GM03348 (cell line): ENCODE measurements at places on chromosomes 1 and 21.

GRCh38 chr1:89949991-89950624, 44.8 kb upstream of the ZNF326 start:
- DNase-seq, result no peak

- DNase-seq, result no peak
Measured at GRCh38 chr1:63602629-63603028, 9.4 kb downstream of the PGM1 start.

- no peak for DNase-seq
Measured at GRCh38 chr1:163395790-163396189, 74.0 kb downstream of the NUF2 start.

DNA sequence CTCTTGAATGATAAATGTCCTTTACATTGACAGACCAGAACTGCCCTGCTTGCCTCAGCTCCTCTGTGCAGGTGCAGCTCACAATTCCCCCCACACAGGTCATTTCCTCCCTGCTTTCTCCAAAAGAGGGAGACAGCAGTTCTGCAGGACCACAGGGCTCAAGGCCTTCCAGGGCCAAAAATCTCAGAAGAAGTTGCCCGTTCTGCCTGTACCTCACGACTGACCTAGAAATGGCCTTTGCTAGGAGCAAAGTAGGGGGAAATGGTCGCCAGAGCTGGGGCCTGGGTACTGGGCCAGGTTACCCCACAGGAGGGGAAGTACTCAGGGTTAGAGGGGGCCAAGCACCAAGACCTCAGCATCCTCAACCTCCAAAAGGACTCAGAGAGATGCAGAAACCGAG, 11.1 kb downstream of the RNU1-2 start:
- DNase-seq, result no peak

GRCh38 chr1:24779689-24780464, 34.6 kb downstream of the CLIC4 start:
- no peak for DNase-seq

GRCh38 chr1:209761011-209761635, 5.3 kb downstream of the TRAF3IP3 start:
- DNase-seq, result peak; percentile 24

- no peak for DNase-seq
Measured at GRCh38 chr1:40451238-40451585, 936 bp downstream of the ZFP69B start.

- DNase-seq, result no peak
Measured at GRCh38 chr1:40243351-40243750, 4.4 kb upstream of the TMCO2 start.

GRCh38 chr1:41038110-41038509, 16.6 kb upstream of the SLFNL1 start:
- DNase-seq, result no peak

DNA sequence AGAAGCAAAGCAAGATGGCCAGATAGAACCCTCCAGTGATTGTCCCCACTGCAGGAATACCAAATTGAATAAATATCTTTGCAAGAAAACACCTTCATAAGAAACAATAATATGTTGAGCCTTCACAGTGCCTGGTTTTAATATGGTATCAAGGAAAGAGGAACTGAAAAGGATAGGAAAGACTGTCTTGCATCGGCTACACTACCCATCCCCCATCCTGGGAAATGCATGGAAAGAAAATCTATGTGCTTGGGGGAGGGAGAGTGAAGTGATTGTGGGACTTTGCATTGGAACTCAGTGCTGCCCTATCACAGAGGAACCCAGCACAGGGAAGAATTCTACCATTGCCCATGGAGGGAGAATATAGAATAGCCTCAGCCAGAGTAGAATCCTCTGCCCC, 28.6 kb upstream of the AK5 start:
- no peak for DNase-seq

GRCh38 chr1:203124011-203124410, 3.5 kb upstream of the ADORA1 start:
- no peak for DNase-seq

GRCh38 chr21:44390886-44391285, 37.5 kb downstream of the TRPM2 start:
- DNase-seq, result no peak

GRCh38 chr1:197787623-197788536, 12.6 kb upstream of the DENND1B start:
- DNase-seq, result no peak

DNA sequence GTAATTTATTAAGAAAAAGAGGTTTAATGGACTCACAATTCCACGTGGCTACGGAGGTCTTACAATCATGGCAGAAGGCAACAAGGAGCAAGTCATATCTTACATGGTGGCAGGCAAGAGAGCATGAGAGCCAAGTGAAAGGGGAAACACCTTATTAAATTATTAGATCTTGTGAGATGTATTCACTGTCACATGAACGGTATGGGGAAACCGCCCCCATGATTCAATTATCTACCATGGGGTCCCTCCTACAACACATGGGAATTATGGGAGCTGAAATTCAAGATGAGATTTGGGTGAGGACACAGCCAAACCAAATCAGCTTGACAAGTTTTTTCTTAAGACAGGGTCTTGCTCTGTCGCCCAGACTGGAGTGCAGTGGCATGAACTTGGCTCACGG, 14.3 kb downstream of the DAP3 start:
- no peak for DNase-seq

GRCh38 chr1:211468595-211468994, 23.4 kb downstream of the RD3 start:
- no peak for DNase-seq

- no peak for DNase-seq
Measured at GRCh38 chr1:8426996-8427395, 109.1 kb downstream of the SLC45A1 start.

- peak; percentile 38 for DNase-seq
Measured at GRCh38 chr1:195236991-195237889, 1371.0 kb downstream of the KCNT2 start.

- DNase-seq, result no peak
Measured at GRCh38 chr1:61956784-61957183, 214.5 kb downstream of the PATJ start.

DNA sequence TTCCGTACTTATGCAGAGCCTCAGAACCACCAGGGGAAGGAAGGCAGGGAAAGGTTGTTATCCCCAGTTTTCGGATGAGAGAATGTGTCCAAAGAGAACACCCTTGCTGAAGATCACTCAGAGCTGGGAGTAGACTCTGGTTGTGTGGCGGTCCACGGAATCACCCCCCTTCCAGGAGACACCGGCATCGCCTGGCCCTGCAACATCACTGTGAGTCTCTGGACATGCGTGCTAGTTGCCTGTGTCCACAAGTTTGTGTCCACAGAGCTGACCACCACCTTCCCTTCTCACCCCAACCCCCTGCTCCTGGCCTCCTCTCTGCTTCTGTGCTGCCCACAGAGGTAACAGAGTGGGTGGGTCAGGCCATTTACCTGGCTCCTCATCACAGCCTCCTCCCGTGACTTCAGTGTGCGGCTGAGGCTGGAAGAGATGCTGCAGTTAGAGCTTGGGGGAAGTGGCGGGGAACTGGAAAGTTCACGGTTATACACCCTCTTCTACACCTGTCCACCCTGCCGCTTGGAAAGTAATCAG, 7.3 kb downstream of the MYBPH start:
- no peak for DNase-seq

GRCh38 chr1:236509647-236510401, 14.0 kb upstream of the LGALS8 start:
- no peak for DNase-seq

- DNase-seq, result no peak
Measured at GRCh38 chr1:26044971-26045721, 772 bp downstream of the SLC30A2 start.

- DNase-seq, result no peak
Measured at GRCh38 chr1:185058876-185059275, 13.5 kb downstream of the RNF2 start.

DNA sequence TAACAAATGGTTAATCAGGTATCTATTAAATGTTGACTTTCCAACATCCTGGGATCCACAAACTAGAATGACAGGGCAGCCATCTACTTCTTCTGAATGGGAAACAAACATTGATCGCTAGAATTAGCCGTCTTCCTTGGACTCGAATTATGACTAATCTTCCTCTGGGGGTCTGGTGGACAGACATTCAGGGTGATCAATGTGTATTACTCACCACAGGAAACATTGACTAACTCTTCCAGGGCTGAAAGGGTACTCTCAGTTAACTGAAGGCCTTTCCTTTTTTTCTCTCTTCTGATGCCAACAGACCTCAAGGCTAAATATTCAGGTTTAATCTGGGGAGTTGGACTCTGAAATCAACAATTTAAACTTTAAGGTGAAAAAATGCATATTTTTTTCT, 9.5 kb downstream of the NOL9 start:
- DNase-seq, result peak; percentile 40

DNA sequence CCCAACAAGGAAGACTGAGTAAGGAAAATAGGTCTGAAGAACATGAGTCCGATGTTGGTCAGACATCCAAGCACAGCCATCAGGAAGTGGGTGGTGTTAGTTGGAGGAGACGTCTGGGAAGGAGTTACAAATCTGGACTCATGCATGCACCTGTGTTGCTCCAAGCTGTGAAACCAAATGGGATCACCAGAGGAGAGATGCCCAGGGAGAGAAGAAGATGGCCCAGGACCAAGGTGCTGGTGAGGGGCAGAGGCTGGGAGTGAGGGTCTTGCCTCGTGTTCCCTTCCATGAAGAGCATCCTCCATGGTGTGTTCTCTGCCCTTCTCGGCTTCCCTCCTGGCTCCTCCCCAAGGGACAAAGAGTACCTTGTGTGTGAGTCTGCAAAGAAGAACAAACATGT, 405.6 kb downstream of the NPHP4 start:
- DNase-seq, result no peak

- no peak for DNase-seq
Measured at GRCh38 chr1:193730017-193730416, 543.6 kb upstream of the B3GALT2 start.

DNA sequence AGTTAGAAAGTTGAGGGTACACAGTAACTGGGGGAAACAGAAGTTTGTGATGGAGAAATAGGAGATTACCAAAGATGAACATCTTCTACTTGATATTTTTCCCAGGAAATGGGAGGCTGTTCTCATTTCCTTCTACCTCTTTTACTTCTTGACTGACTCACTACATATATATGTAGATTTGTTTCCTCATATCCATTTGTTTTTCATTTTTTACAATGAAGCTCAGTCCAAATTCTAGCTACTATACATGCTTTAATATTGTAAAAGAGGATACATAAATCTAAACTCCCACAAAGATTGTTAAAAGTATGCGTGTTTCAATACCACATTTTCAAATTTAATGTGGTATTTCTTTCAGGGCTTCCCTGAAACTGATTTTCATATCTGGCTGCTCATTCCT, 366.6 kb upstream of the NCAM2 start:
- no peak for DNase-seq

- DNase-seq, result no peak
Measured at GRCh38 chr1:59290193-59290949, 6.5 kb upstream of the FGGY start.

DNA sequence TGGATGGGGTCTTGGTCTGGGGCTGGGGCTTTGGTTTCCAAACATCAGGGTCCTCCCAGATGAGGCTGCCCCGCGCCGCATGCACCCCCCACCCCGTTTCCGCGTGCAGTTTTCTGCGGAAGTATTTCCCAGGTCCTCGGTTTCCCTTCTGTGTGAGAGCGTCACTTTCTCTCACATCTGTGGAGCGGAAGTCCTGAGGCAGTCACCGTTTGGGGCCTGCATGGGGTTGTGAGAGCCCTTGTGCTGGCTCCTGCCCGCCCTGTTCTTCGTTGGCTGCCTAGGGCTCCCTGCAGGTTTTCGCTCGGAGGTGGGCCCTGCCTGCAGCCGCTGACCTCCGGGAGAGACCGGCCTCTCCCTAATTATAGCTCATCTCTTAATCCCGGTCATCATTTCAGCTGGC, 88.0 kb downstream of the GALNT2 start:
- DNase-seq, result no peak

DNA sequence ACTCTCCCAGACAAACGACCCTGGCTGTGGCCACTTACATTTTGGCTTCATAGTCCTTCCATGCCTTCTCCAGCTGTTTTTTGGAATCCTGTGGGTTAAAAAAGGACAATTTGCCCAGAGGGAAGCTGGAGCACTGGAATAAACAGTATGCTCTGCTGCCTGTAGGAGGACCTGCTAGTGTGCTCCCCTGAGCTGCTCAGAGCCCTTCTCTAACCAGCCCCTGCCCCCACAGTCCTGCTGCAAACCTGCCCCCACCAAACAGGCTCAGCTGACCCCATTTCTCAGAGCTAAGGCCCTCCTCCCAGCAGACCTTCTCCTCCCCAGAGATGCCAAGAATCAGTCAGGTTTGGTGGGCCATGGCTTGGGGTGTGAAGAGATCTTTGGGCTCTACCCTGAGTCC, 26.9 kb upstream of the TCEA3 start:
- no peak for DNase-seq

DNA sequence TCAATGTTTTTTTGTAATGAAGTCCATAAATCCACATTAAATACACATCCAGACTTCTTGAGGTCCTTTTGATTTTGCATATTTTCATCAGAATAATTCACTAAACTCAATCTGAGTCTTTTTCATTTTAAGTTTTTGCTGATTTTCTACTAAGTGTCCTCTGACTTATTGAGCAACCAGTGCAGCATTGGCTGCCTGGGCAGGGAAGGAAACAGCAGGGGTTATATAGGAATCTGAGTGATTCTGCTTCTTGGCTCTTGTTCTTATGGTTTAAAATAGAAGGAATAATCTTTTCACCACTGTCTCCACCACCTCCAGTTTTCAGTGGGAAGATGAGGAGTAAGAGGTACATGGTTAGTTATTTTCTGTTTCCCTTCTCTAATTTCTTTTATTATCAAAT, 88.4 kb downstream of the ST6GALNAC5 start:
- peak; percentile 52 for DNase-seq

- peak; percentile 67 for DNase-seq
Measured at GRCh38 chr1:222974496-222974895, 159.7 kb downstream of the DISP1 start.

GRCh38 chr1:110481968-110482623, 31.1 kb downstream of the PROK1 start:
- DNase-seq, result no peak

DNA sequence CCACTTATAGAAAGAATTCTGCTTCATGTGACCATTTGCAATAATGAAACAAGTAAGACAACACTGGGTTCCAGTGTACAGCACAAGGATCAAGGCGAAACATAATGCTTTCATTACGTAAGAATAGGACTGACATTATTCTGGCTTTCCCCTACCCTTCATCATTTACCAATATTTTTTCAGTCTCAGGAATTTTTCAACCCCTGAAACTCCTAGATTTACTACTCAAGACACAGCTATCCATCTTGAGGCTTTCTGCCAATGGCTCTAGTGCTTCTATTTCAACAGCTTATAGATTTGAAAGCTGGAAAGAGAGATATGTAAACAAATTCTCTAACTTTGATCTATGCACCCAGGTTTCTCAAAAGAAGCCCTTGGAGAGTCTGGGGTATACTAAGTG, 48.4 kb downstream of the WLS start:
- DNase-seq, result no peak

DNA sequence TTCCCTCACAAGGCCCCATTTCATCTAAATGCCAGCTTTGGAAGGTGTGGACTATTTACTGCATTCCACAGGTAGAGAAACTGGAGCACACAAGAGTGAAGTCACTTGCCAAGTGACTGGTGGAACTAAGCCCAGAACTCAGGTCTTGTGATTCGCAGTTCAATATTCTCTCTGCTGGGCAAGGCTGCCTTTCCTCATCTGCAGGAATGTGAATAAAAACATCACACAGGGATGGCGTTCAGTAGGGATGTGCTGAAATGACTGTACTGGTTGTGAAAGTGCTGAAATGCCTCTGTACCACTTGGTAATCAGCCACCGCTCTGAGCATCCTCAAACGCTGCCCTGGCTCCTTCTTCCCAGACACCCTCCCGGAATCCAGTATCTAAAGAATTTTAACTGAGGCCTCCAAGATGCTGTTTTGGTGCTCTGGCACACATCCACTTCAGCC, 145.6 kb downstream of the HIVEP3 start:
- DNase-seq, result peak; percentile 86
